ENCODE measurements at places on chromosomes 4 and X. TPM values are rescaled to one million over a fixed set of nuclear protein-coding genes. Genes with fewer than 3 reads are reported as not detected.

- no peak for DNase-seq
These were observed 12.5 kb upstream of the STS start for GRCh38 chrX:7134981-7135380.

Gene MAGEA9B
- polyA plus RNA-seq = not detected

DNA sequence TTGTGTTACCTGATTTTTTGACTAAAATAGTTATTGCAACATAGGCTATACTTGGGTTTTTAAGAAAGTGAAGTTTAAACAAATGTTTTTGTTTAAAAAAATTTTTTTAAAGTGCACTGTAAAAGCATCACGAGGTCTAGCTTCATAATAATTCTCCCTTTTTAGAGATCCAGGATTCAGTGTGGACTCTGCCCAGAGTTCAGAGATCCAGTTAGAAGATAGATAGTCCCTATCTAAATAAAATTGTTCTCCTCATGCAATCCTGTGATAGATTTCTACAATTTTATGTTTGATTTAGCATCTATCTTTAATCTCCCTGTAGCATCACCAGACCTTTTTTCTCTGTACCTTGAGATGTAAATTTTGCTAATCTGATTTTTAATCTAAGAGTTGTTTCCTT, 85.5 kb upstream of the HPGD start:
- no peak for DNase-seq

- DNase-seq = no peak
These were observed 405 bp upstream of the ZAR1 start for GRCh38 chr4:48489683-48490011.

- no peak for DNase-seq
These were observed 167.3 kb downstream of the CAMK2D start for GRCh38 chr4:113594231-113594556.

Measured in right renal cortex interstitium (tissue), 3 donors.